Uterus (tissue), 4 donors: ENCODE measurements at places on chromosomes 16 and 17.

DNA sequence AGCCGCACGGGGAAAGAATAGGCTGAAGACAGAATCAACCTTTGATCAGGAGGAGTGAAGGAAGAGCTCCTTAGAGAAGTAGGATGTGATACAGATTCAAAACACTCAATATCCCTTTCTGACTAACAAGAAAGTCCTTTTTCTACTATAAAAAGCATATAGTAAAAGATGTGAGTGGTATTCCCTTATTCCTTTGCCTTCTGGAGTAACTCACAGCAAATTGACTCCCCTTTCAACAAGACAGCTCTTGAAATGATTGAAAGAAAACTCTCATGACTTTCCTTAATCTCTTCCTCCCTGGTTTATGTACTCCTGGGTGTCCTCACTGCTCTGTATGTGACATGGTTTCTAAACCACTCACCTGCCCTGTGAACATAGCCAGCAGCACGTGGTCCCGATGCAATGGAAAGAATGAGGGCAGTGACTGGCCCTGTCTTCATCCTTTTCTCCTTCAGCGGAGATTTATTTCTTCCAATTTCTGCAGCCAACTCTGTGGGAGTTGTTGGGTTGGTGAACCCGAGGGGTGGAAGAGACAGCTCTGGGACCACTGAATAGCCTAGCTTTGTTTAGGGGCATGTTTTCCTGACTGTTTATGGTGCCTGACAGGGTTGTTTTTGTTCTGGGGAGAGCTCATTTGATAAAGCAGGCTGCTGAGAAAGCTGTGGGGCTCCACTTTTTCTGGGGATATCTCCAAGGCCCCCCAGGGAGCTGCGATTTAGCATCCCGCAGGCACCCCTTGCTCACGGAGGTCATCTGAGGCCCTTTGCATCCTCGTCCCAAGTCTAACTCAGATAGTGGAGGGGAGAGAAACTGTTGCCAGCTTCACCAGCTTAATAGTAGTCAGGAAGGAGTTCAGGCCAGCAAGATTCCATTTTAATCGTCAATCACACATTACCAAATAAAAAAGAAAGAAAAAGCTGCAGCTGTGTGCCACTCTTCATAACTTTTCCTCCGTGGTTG is 46.7 kb downstream of the MAP2K6 start:
- DNase-seq = peak; percentile 30

DNA sequence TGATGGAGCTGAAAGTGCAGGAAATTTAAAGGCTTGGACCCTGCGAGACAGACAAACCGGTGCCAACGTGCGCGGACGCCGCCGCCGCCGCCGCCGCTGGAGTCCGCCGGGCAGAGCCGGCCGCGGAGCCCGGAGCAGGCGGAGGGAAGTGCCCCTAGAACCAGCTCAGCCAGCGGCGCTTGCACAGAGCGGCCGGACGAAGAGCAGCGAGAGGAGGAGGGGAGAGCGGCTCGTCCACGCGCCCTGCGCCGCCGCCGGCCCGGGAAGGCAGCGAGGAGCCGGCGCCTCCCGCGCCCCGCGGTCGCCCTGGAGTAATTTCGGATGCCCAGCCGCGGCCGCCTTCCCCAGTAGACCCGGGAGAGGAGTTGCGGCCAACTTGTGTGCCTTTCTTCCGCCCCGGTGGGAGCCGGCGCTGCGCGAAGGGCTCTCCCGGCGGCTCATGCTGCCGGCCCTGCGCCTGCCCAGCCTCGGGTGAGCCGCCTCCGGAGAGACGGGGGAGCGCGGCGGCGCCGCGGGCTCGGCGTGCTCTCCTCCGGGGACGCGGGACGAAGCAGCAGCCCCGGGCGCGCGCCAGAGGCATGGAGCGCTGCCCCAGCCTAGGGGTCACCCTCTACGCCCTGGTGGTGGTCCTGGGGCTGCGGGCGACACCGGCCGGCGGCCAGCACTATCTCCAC is at the start of gene NOG:
Gene NOG (plus strand): TSS at position 54 of the 674 bp plus-strand sequence. CDS start 525 bp downstream, at position 579.
- peak; percentile 25 for DNase-seq

GRCh38 chr17:76166168-76166567 is 25.1 kb upstream of the FOXJ1 start:
- DNase-seq = no peak

DNA sequence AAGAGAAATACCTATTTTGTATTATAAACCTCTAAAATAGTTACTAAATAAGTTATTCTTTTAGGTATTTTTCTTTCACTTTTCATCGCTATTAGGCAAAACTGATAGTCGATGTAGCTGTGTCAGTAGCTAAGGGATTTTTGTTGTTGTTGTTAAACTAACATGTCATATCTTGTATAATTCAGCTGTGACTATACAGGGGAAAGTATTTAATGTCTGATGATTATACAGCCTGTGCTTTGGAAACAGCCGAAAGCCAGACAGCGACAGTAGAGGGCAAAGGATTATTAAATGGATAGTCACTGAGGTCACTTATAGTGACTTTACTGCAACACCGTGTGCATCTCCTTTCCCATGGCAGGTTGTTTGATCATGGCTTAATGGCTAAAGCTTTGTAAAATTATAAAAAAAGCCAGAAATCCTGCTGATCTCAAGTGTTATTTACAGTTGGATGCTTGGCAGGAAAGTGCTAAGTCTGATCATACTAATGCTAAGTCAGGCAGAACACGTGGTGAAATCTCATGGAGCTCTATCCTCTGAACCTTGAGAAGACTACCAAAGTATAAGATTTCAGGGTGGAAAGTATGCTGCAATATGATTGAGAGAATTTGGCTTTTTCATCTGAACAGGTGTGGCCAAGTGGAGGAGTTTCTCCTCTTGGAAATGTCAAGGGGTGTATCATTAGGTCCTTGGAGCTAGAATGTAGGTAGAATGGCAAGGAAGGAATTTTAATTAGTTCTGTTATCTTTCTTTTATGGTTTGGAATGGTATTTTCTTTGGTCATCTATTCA is 88.4 kb downstream of the FTO start:
- no peak for DNase-seq

DNA sequence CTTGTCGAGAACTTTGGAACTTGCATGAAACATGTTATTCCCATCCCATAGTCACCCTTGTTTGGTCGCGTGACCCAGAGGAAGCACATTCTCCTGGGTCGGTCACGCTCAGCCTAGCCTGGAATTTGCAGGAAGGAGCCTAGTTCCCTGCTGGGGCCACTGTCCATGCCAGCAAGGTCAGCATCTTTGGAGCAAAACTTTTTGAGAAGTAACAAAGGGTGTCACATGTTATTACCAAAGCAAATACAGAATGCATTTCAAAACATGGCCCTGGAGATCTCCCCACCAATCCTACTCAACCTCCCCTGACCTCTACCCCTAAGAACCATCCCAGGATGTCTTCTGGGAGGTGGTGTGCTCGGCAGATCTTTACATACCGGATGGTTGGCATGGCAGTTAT is 26.2 kb upstream of the IRF8 start:
- DNase-seq = no peak

GRCh38 chr17:44326861-44327444 is 2.3 kb upstream of the SLC25A39 start:
- DNase-seq = peak; percentile 97

- DNase-seq = no peak
Observed at GRCh38 chr17:36812762-36813161, 124.5 kb upstream of the LHX1 start.

GRCh38 chr17:20955427-20956323 is 87.1 kb downstream of the USP22 start:
- DNase-seq = peak; percentile 48

- DNase-seq = peak; percentile 57
Observed at GRCh38 chr16:14003074-14003570, 68.0 kb upstream of the MRTFB start.

DNA sequence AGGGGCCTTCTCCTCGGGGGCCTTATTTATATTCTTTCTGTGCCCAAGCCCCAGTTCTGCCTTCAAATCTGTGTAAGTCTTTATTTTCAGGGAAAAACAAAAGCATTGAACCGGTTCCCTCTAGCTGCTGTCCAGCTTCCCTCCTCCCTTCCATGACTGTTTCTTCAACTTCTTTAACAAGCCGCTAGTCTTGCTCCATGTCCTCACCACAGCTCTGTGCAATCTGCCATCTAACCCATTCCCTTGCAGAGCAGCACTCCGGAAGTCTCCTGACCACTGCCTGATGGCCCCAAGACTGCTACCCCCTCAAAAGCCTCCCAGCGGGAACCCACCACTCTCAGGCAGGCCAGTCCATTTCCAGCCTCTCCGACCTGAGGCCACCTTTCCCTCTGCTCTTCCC is 16.9 kb downstream of the EMC8 start:
- no peak for DNase-seq

DNA sequence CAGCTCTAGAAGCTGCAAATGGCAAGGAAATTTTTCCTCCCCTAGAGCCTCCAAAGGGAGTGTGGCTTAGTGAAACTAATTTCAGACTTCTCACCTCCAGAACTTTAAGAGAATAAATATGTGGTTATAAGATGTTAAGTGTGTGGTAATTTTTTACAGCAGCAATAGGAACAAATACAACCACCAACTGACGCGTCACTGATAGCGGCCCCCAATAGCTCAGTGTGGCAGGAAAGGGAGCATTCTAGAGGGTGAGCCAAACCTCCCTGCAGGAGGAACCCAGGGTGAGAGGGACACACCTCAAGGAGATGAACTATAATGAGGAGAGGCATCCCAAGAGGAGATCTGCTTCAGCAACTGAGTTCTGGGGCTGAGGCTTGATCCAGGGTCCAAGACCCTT is 4.0 kb downstream of the CCL4 start:
- no peak for DNase-seq

- no peak for DNase-seq
Observed at GRCh38 chr16:57380671-57381462, 8.6 kb downstream of the CX3CL1 start.
